ENCODE measurements at places on chromosomes 11 and 22.

- DNase-seq: peak; percentile 74
Measured at GRCh38 chr11:16945671-16946469, 68.3 kb downstream of the PLEKHA7 start.

GRCh38 chr11:86898689-86899088, 56.5 kb downstream of the FZD4 start:
- DNase-seq: no peak

- DNase-seq: peak; percentile 51
Measured at GRCh38 chr22:44758344-44758973, 6.1 kb downstream of the ARHGAP8 start.

DNA sequence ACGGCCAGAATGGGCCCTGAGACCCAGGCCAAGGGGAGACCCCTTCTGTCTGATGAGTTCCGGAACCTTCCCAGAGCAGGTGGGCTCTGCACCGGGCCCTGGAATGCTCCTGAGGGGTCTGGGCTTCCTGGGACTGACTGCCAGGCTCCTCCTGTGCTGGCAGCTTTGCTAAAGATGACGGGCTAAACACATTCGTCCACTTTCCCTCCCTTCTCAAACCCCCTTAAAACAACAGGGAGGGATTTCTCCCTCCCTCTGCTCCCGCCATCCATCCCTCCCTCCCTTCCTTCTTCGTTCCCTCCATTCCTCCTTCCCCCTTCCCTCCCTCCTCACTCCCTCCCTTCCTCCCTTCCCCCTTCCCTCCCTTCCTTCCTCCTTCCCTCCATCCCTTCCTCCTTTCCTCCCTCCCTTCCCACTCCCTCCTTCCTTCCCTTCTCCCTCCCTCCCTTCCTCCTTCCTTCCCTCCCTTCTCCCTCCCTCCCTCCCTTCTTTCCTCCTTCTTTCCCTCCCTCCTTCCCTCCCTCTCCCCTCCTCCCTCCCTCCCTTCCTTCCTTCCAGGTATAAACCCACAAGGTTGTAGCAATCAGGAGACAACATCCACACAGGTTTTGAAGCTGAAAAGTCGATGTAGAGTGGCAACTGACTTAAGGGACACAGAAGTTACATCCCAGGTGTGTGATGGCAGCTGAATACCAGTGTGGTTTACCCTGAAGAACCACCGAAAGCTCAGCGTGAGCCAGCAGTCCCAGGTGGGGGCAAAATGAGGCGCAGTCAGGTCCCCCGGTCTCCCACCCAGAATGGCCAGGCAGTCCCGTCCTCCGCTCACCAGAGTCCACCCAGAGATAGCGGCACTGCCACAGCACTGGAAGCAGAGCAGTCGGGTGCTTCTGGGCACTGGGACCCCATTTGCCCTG, 18.8 kb upstream of the MGAT3 start:
- DNase-seq: no peak

DNA sequence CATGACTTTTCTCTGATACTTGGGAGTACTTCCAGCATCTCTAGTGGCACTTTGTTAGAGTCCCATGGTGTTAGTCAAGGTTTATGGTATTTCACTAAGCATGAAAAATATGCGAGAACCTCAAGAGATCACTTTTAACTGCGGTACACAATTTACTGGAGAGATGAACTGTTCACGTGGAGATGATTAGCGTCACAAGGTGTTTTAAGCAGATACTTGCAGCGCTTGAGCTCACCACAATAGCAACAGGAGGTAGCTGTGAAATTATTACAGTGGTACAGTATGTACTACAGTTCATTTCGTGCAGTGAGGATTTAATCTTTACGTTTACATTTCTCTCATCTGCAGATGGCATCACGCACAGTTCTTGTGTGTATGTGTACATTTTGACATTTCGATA, 4.5 kb downstream of the PARVA start:
- DNase-seq: no peak

DNA sequence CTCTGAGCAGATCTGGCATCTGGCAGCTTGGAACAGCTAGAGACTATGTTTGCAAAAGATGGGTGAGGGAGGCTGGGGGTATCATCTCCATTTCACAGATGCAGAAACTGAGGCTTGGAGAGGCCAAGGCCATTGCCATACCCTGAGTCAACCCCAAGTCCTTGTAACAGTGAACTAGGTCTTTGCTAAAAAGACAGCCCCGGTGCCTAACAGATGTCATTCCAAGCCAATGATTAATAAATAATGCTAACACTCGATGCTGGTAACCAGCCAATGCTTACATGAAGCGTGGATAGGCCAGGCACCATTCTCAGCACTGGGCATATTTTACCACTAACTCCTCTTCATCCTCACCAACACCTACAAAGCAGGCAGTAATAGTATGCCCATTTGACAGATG, 164.0 kb downstream of the MN1 start:
- peak; percentile 3 for DNase-seq

DNA sequence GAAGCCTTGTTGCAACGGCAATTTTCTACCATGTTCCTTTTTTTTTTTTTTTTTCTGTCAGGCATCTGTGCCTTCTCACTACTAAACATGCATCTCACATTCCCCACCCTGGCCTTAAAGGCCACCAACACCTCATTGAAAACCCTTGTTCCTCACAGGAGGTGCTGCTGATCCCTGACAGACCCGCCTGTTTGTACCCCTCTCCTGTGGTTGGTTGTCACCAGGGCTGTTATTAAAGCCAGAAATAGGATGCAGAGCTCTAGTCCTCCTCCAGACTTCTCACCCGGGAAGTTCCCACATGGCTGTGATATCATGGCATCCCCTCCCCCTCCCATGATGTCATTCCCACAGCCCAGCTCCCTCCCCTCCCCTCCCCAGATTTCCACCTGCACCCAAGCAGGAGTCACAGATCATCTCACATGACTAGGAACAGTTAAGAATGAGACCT, 302.8 kb upstream of the NCAM1 start:
- no peak for DNase-seq

GRCh38 chr11:120134106-120134930, 3.6 kb downstream of the TRIM29 start:
- DNase-seq: no peak

DNA sequence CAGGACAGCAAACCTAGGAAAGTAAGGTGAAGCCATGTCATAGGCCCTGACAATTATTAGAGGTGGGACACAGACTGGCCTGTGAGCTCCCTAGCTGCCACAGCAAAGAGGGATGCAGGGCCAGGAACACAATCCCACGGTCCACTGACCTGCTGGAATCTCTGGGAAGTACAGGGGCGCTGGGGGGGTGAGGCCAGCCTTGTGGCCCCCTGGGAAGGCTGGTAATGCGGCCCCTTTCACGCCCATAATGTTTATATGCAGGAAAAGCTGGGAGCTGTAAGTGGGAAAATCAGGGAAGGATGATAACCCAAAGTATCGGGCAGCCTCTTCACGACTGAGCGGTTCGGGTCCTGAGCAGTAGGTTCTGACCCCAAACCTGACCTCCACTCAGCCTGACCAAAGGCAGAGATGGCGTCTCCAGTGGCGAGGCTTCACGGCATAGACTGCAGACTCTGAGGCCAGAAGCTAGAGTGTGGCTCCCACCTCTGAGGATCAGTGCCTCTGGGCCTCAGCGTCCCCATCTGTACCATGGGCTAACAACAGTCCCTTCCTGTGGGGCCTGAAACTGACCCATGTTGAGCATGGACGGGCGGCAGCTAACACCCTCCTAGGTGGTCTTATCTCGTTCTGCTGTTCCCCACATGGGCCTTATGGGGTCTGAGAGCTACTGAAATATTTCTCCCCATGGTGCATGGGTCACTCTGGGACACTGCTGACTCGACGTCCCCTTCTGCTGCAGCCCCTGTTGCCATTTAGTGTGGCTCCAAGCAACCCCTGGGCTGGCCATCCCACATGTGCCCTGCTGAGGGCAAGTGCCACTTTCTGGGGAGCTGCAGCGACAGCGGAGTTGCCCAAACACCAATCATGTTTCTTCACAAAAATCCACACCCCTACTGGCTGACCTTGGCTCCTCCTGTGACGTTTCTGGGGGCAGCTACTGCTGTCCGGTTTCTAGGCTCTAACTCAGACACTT, 101.8 kb downstream of the PHF21B start:
- no peak for DNase-seq

DNA sequence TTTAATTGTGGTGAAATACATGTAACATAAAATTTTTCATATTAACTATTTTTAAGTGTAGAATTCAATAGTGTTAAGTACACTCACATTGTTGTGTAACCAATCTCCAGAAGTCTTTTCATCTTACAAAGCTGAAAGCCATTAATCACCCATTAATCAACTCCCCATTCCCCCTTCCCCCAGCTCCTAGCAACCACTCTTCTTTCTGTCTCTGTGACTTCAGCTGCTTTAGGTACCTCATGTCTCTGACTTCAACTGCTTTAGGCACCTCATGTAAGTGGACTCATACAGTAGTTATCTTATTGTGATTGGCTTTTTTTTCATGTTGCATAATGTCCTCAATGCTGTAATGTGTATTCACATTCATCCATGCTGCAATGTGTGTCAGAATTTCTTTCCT, 150.8 kb upstream of the NTM start:
- DNase-seq: no peak

- DNase-seq: no peak
Measured at GRCh38 chr11:107916671-107917241, 11.5 kb upstream of the RAB39A start.

DNA sequence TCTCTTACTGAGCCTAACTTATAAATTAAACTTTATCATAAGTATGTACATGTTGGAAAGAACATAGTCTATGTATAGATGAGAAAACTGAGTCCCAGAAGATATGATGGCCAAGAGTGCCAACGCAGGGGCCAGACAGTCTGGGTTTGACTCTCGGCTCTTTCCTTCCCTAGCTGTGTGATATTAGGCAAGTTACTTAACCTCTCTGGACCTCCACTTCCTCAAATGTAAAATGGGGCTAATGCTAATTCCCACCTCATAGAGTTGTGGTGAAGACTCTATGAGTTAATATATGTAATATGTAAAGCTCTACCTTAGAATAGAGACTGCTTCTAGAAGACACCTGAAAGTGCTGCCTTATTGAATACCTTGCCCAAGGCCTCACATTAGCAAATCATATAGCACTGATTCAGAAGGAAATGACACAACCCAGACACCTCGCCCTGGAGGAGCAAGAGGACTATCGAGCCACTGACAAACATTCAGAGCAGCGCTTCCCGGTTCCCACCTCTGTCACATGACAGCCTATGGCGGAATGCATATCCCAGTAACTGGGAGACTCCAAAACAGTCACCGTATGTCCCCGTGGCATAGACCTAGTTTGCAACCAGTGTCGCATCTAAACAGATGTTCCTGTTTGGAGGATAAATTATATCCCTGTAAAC, 11.3 kb upstream of the CCDC86 start:
- no peak for DNase-seq

DNA sequence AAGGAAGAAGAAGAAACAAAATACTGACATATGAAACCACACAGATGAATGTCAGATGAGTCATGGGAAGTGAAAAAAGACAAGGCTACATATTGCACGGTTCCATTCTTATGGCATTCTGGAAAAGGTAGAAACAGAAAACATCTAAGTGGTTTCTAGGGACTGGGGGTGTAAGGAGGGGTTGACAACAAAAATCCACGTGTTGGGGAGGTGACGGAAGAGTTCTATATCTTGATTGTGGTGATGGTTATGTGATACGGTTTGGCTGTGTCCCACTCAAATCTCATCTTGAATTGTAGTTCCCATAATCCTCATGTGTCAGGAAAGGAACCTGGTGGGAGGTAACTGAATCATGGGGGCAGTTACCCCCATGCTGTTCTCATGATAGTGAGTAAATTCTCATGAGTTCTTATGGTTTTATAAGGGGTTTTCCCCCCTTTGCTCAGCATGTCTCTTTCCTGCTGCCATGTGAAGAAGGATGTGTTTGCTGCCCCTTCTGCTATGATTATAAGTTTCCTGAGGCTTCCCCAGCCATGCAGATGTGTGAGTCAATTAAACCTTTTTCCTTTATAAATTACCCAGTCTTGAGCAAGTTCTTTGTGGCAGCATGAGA, 6.4 kb upstream of the ARFGAP3 start:
- DNase-seq: peak; percentile 76

GRCh38 chr11:1232021-1232882, 9.4 kb downstream of the MUC5B start:
- no peak for DNase-seq

DNA sequence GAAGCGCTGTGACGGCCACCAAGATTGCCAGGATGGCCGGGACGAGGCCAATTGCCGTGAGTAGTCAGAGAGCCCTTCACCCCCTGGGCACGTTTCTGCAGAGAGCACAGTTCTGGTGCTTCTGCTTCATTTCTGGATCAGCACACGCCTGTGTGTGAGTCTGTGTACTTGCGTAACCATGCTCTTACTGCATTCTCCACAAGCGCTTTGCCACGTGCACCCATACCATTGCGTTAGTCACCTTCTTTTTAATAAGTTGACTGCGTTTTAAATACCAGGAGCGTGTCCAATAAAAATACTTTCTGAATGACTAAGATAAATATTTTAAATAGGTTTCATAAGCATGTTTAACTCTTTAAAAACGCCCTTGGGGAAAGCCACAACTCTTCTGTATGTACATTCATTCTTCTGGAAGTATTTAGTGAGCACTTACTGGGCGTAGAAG, 143.0 kb upstream of the SORL1-AS1 start:
- DNase-seq: peak; percentile 90

- no peak for DNase-seq
Measured at GRCh38 chr11:125223901-125224361, 59.4 kb downstream of the PKNOX2 start.

GRCh38 chr11:8597182-8597581, 3.2 kb upstream of the STK33 start:
- DNase-seq: peak; percentile 28

- DNase-seq: peak; percentile 10
Measured at GRCh38 chr11:66904055-66904454, 47.2 kb downstream of the LRFN4 start.

DNA sequence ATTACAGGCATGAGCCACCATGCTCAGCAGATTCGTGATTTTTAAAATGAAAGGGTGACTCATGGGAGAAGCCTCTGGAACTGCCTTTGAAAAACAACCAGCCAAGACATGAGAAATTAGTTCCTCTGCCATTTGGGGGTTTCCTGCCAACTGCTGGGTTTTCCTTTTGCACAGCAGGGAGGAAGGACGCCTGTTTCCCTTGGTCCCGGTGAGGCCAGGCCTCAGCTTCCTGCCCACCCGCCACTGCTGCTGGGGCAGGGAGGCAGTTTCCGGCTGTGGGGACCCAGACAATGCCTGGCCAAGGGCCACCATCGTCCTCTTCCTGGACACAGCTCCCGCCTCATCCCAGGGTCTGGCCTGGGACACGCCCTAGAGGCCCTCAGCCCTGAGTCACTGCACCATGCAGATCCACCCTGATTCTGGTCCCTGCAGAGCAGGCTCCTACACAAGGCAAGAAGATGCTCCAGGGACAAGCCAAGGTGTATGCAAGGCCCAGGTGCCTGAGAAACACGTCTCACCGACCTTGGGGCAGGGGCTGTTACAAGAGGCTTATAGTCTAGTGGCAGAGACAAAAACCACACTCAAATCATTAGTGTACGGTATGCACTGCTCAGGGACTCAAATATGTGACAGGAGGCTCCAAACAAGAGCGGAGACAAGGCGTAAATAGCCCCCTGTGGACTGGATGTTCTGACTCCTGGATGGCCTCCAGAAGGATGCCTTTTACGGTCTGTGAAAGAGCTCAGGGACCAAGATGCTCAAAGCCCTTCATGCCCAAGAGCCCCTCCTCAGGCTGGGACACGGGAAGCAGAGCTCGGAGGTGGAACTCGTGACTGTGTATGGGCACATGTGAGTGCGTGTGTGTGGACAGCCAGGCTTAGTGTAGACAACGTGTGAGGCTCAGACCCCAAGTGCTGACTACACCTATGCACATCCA, 10.0 kb downstream of the PPM1F start:
- DNase-seq: peak; percentile 40

Data from kidney glomerular epithelial cell (primary cell).